ENCODE measurements at places on chromosomes 6 and 20.

- DNase-seq: no peak
These were observed 98.5 kb downstream of the F13A1 start for GRCh38 chr6:6221787-6222535.

GRCh38 chr6:161216616-161217205 lies 57.1 kb downstream of the AGPAT4 start:
- no peak for DNase-seq

DNA sequence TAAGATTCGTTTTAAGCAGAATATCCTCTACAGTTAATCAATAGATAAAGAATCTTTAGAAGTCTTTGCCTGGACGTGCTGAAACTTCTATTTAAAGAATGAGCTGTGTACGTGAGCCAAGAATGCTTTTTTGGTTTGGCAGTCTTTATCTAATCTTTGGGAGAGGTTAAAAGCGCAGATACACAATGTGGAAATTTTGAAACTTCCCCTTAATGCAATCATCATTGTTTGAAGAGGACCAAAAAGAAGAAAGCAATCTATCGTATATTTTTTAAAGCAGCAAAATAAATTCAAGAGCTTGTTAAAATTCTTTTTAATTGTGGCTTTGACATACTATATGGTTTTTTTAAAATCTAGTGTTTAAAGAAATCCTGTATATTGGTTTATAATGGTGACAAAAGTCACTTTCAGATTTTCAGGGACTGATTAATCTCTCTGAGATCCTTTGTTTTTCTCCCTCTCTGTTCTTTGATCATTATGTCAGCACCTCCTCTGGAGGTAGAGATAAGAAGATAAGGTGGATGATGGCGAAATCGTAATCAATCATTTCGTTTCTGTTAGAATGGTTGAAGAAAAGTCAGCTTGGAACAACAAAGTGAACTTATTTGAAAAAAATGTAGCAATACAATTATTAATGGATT lies 92.1 kb upstream of the FAM184A start:
- no peak for DNase-seq

GRCh38 chr6:11202513-11203305 lies 29.8 kb downstream of the NEDD9 start:
- DNase-seq: peak; percentile 46

DNA sequence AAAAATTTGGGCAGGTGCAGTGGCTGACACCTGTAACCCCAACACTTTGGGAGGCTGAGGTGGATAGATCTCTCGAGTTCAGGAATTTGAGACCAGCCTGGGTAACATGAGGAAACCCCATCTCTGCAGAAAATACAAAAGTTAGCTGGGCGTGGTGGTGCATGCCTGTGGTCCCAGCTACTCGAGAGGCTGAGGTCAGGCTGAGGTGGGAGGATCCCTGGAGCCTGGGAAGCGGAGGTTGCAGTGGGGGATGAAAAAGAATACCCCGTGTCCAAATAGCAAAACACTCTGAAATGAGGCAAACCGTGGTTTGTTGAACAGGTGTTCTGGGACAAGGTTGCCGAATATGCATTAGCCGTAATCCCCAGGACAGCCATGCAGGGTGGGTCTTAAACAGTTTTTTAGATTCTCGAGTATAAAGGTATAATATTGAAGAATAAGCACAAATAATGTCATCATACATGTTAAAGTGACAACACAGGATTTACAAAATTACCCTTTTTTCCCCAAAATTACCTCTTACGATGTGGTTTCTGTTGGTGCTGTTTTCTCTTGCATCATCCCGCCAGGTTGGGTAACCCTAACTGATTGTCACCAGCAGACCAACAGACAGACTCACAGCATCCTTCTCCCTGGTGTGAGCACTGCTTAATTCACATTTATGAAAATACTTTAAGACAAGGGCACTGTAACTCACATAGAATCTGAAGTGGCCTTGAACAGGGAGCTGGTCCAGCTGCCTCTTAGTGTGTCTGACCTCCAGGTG lies 9.1 kb downstream of the DNAJC5 start:
- DNase-seq: peak; percentile 42

DNA sequence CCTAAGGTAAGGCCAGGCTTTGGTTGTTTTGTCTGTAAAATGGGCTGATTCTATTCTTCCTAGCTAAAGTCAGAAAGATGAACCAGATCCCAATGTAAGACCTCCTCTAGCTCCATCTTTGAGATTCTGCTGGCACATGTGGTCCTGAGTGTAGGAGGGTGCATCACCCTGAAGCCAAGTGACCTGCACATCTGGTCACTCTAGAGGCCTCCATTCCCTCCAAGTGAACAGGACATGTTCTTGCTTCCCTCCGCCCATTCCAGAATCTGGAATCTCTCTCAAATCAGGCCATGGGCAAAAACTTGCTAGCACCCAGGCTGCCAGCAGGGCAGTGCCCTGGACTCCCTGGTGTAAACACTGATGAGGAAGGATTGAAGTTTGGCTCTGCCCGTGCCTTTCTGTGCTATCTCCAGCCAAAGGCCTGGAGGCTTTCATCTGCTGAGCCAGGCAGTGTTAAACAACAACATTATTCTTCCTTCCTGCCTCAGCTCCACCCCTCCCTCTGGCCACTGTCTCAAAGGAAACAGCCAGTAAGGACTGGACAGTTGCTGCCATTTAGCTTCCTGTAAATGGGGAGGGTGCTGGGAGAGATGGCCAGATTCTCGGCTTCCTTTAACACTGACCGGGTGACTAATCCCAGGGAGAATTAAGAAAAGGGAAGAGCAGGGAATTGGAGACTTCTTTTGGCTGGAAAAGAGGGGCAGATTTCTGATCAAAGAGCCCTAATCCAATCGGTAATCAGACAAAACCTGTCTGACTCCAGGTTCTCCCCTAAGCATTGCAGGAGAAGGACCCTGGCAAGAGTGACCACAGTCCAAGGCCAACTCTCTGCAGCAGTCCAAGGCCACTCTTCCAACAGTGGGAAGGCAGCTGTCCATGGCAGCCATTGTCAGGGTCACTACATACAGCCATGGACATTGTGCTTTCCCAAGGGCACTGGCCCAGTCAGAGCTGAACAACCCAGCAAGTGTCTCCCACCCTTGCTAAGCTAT lies 19.5 kb upstream of the ADGRF1 start:
- no peak for DNase-seq

- no peak for DNase-seq
These were observed 148.8 kb downstream of the QKI start for GRCh38 chr6:163563318-163563717.

DNA sequence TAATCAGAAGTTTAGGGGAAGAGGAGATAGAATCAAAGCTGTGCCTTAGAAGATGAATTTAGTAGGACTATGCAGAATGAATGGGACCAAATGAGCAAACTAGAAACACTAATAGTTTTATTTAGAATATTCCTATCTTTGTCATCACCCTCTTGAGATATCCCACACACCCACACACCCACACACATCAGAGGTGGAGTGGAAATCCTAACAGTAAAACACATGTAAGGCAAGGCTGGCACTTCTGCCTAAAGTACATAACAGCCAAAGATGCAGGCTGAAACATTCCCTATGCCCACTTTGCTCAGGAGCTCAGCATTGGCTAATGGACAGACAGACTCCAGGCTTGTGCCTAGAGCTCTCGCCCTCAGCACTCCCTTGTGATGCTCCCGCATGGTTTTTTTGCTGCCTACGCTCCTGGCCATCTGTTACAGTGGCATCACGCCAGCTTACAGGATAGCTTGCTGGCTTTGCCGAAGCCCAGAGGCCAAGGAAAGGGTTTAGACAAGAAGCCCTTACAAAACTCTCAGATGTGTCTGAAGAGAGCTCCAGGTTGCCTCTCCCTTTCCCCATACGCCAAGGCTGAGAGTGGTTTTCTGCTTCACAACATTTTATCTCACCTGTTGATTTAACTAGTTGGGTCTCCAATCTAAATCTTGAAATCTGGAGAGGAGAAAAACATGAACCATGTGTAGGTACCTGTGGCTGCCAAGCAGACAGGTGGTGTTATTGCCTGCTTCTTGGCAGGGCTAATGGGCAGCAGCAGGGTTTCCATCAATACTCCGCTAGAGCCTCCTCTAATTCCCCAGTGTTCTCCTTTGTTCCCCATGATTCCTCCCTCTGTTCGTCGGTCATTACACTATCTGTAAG lies 282.6 kb upstream of the ID4 start:
- no peak for DNase-seq

DNA sequence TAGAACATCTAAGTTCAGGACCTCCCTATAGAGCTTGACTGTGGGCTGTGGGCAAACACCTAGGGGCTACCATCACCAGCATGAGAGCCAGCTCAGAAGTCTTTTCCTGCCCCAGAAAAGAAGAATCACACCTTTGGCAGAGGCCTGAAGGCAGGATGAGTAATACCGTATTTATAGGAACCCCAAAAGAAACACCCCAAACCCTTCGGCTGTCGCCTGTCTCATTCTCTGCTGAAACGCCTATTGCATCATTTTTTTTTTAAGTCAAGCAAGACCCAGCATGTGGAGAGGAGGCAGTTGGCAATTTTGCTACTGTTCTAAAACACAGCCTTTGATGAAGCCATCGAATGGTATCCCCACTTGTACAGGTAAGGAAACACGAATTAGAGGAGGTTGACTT lies 436.4 kb downstream of the TFAP2A start:
- no peak for DNase-seq

DNA sequence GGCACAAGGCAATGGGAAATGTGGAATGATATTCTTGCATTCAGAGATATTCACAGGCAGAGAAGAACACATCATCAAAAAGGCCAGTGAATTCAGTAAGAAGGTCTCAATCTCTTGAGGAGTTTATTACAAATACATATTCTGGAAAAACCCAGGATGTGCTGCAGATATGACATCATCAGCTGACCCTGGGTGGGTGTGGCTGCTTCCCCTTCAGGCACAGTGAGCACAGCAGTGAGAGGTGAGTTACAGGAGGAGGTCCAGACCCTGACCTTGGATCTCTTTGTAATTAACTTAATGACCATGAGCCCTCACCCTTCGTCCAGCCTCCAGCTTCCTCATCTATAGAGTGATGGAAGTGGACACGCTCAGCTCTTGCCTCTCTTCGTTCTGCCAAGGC lies 147.5 kb upstream of the SYNDIG1 start:
- no peak for DNase-seq

GRCh38 chr6:96520171-96521115 lies 1.2 kb upstream of the UFL1 start:
- DNase-seq: no peak

GRCh38 chr20:36819659-36820058 lies 46.1 kb upstream of the DSN1 start:
- no peak for DNase-seq

DNA sequence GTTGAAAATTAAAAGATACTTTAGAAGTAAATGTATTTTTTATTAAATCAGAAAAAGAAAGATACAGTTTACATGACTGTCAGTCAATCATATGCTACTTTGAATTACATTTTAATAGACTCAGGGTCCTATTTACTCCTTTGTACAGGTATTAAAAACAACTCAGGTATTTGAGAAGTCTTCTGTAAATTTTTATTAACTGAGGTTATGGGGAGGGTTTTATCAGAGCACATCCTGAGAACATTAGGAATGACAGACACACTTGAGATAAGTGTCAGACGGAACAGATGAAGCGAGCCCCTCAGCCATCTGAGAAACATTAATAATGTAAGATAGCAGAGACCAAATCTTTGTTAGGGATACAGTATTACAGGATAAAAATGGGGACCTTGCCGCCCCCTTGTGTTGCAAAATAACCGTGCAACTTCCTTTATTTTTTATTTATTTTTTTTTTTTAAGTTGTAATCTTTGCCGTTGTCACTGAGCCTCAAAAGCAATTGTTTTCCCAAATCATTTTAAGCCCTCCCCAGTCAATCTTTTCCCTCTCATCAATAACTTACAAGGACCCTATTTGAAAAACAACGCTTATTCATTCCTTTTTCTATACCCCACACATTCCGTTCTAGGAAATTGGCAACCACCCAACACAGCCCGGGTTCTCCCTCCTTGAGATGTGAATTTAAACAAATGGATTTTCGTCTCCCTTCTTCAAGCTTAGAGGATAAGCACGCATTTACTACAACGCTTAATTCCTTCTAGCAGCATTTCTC lies 126.7 kb downstream of the BCAS1 start:
- no peak for DNase-seq

DNA sequence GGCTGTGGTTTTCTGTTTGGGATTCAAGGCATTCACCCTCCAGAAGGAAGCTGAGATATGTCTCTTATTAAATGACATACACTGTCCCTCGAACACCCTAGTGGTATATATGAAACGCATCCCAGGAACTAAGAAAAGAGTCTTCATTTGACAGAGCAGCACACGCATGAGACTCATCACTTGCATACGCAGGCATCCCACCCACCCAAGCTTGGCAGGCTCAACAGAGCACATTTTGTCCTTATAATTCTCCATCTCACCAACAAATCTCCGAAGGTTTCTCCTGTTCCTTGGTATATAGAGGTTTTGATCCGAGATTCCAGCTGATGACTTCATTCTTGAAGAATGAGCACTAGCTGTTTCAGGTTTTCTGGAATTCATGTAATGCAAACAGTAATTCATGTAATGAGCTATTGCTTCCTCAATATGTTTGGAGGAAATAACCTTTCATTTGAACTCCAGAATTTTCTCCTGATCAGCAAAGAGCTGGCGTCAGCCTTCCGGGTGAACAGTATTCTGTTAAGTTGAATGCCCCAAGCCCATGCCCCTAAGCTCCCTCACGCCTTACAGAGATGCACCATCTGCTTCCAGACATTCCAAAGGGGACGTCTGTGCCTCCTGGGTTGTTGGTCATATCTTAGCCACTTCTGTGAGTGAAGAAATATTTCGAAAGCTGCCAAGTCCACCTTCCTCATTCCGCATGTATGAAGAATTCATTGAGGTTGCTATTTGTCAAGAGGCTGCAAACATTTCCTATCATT lies 66.0 kb upstream of the CDH4 start:
- no peak for DNase-seq

- no peak for DNase-seq
These were observed 1.4 kb downstream of the NFYA start for GRCh38 chr6:41073968-41074691.

GRCh38 chr20:52047811-52048764 lies 143.5 kb downstream of the ZFP64 start:
- DNase-seq: no peak

- no peak for DNase-seq
These were observed 6.4 kb upstream of the CTNNBL1 start for GRCh38 chr20:37687478-37687805.

DNA sequence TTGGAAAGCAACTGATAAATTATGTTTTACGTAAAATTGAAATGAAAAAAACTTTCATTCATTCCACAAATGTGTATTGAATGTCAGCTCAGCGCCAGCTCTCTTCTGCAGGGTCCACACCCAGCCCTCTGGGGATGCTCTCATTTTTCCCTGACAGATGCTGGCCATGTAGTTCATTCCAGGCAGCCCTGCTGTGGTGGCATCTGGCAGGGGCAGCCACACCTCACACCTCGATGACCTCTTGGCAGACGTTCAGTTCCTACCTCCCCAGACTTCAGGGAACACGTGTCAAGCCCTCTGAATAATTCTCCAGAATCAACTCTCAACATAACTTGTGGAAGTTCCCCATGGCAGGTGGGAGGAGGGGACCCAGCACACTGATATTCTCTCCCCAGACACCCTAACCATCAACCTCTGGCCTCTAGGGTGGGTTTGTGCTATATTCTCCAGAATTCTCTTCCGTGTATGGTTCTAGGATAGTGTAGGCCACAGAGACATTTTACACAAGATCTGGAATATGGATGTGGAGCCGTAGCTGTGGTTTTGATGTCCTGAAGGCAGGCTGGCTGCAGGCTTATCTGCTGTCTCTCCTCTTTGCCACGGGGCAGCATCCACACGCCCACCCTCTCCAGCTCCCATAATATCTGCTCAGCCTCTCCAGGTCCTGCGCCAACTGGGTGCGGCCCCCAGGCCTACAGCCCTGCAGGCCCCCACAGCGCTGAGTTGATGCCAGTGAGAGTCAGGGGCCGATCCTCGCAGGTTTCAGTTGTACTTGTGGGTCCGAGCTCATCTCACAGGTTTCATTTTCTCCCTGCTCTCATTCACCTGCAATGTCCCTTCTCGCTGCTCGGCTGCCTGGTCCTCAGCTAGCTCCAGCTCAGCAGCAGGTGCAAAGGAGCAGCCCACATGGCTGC lies 175.8 kb upstream of the ARID1B start:
- no peak for DNase-seq
